ENCODE measurements at places on chromosomes 13 and 19. TPM values are rescaled to one million over a fixed set of nuclear protein-coding genes. Genes with fewer than 3 reads are reported as not detected.

Gene ZNF69
- total RNA-seq: 1.2 TPM

Gene SUPT20H
- total RNA-seq: 18.1 TPM

Gene MAST1
- not detected for total RNA-seq

Gene OR7C1
- total RNA-seq: not detected

Gene PABPC3
- 0.23 TPM for total RNA-seq

Gene SLC5A5
- not detected for total RNA-seq

Gene IL12RB1
- total RNA-seq: 1.9 TPM

Gene APC2
- total RNA-seq: not detected

Gene KLK14
- 0.66 TPM for total RNA-seq

Gene MEF2B
- not detected for total RNA-seq

Gene NOVA2
- 2.1 TPM for total RNA-seq

Gene RETN
- not detected for total RNA-seq

Gene FAM83E
- total RNA-seq: 8.2 TPM

Gene RFPL4A
- total RNA-seq: not detected

Gene MYH14
- 40.0 TPM for total RNA-seq

Gene SIGLEC11
- not detected for total RNA-seq

Gene GPR4
- 0.76 TPM for total RNA-seq

Gene ZNF418
- total RNA-seq: 5.4 TPM

Gene ALDH16A1
- 41.2 TPM for total RNA-seq

Gene MYPOP
- 5.7 TPM for total RNA-seq

Gene PSG11
- total RNA-seq: not detected

Gene MEIS3
- total RNA-seq: 1.0 TPM

Gene CEACAM8
- not detected for total RNA-seq

Gene ZNF345
- 1.4 TPM for total RNA-seq

Gene WDR88
- total RNA-seq: not detected

Gene CBARP
- total RNA-seq: 0.38 TPM

Gene FUZ
- 9.0 TPM for total RNA-seq

Gene CNN1
- total RNA-seq: 437 TPM

Gene ZNF468
- total RNA-seq: 15.1 TPM

Gene RNF113B
- not detected for total RNA-seq

Gene RPL28
- total RNA-seq: 730 TPM

Gene SOX1
- 0.19 TPM for total RNA-seq

Gene CCDC8
- total RNA-seq: 0.64 TPM

Gene CDK8
- 16.8 TPM for total RNA-seq

Gene NCR1
- not detected for total RNA-seq

Gene TPTE2
- total RNA-seq: not detected

Gene CCDC70
- total RNA-seq: not detected

Gene OR7D2
- total RNA-seq: not detected

Gene PNMA8B
- total RNA-seq: 0.13 TPM

Gene LIM2
- not detected for total RNA-seq

Gene IL4I1
- total RNA-seq: 0.57 TPM

Gene PSG1
- total RNA-seq: not detected

Gene RPS28
- 267 TPM for total RNA-seq

Gene KLK12
- total RNA-seq: 16.2 TPM

Gene ZNF737
- total RNA-seq: 5.1 TPM
